Stimulated activated CD8-positive, alpha-beta memory T cell treated with anti-CD3 and anti-CD28 coated beads, Interleukin-2, amount 100 ng/mL, for 48 hours (primary cell): ENCODE measurements at places on chromosomes 3 and 15.
A peak's percentile ranks its signal among the peaks of the same experiment; 100 is the strongest.

- no peak for DNase-seq
Measured at GRCh38 chr3:69012800-69013252, 658 bp downstream of the EOGT start.

GRCh38 chr3:49805897-49806701 is 3.0 kb downstream of the INKA1 start:
- DNase-seq = no peak

GRCh38 chr15:67753891-67754290 is 71.4 kb upstream of the SKOR1 start:
- no peak for DNase-seq

DNA sequence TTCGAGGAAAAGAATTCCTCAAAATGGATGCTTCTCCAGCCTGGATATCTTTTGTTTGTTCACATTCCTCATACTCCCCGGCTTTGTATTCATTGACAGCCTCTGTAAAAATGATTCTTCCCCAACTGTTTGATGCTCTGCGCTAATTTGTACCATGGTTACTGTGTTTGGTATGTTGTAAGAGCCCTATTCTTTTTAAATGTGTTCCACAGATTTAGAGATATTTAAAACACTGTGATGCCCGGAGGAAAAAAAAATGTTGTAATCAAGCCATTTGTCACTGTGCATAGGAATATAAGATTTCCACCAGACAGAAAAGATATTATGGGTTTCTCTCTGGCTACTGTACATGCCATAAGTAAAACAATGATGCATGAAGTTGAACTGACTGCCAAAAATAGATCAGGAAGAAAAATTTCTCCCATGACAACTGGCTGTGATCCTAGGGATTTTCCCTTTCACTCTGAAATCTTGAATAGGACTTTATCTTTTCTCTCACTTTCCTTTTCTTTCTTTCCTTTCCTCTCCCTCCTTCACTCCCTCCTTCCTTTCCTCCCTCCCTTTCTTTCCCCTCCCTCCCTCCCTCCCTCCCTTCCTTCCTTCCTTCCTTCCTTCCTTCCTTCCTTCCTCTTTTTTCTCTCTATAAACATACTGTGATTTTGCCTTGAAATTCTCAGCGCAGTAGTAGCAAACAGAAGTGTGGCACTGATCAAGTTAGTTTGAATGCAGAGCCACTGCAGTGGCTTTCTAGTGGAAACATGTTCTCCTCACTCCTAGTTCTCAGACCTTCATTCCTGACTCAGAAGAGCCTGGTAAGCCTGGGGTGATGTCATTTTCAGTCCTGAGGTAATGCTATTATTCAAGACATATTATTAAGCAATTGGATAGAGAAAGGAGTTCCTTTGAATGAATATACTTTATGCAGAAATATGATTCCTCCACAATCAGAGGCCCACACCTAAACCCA is 254.9 kb upstream of the TBL1XR1 start:
- DNase-seq = no peak

- no peak for DNase-seq
Measured at GRCh38 chr15:44101944-44102343, 93.1 kb downstream of the FRMD5 start.

DNA sequence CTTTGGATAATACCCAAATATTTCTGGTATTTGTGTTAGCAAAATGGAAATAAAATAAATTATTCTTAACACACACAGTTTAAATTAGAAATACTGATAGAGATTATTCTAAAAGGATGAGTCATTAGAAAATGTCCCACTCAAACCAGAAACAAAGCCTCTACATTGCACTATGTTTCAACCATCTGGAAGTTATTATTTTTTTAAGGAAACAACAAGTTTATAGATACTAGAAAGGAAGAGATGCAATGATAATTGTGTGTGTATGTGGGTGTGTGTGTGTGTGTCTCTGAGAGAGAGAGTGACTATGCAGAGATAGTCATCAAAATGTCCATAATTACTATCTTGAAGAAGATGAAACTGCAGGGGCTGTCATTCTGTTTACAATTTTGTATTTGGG is 1340.5 kb downstream of the ROBO1 start:
- no peak for DNase-seq

- DNase-seq = peak; percentile 28
Measured at GRCh38 chr3:119937229-119937628, 155.3 kb downstream of the NR1I2 start.

DNA sequence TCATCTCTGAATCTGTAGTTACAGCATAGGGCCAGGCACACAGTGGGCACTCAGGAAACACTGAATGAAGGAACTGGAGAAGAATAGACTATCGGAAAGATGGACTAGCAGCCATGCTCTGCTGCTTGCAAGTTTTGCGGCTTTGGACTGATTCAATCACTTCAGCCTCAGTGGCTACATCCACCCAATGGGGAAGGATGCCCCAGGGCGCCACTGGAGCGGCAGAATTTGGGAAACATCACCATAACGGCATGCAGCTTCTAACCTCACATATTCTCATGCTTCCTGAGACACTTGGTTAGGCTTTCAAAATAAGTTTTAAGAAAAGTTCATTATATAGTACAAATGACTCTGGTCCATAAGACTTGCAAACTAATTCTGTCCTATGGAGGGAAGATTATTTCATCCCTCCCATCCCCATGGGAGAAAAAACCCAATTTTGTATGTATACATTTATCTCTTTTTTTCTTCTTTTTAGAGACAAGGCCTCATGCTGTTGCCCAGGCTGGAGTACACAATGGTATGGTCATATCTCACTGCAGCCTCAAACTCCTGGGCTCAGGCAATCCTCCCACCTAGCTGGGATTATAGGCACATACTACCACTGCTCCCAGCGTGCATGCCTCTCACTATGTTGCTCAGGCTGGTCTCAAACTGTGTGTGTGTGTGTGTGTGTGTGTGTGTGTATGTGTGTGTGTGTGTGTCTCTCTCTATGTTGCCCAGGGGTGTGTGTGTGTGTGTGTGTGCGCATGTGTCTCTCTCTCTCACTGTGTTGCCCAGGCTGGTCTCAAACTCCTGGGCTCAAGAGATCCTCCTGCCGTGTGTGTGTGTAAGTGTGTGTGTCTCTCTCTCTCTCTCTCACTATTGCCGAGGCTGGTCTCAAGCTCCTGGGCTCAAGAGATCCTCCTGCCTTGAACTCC is 4.1 kb upstream of the FANCD2 start:
- no peak for DNase-seq
